ENCODE measurements at places on chromosomes 12 and 14.

DNA sequence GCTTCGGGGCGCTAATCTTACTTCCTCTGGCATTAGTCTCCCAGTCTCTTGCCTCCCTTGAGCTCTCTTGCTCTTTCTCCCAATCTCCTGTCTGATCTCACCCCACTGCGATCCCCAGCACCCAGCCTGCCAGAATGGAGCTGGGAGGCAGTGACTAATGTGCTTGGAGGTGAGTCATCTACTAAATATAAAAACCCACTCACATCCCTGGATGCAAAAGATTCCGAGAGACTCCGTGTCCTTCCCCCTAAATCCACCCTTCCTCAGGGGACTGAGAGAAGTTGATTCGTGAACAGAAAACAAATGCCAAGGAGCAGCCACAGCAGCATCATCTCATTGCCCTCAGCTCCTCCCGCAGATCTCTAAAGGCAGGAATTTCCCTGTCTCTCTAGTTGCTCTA is 45.7 kb upstream of the KCNA5 start:
- DNase-seq, result no peak
- no peak overlapping the region for H3K27ac ChIP-seq
- no peaks in the 10 kb centered on the region for H3K36me3 ChIP-seq
- no peaks in the 10 kb centered on the region for H3K27me3 ChIP-seq

GRCh38 chr12:6358881-6359280 is 16.5 kb downstream of the SCNN1A start:
- no peaks in the 10 kb centered on the region for H3K27me3 ChIP-seq
- H3K4me1 ChIP-seq, result peaks cover 1% of the 10 kb centered on the region
- H3K4me3 ChIP-seq, result no peak overlapping the region

DNA sequence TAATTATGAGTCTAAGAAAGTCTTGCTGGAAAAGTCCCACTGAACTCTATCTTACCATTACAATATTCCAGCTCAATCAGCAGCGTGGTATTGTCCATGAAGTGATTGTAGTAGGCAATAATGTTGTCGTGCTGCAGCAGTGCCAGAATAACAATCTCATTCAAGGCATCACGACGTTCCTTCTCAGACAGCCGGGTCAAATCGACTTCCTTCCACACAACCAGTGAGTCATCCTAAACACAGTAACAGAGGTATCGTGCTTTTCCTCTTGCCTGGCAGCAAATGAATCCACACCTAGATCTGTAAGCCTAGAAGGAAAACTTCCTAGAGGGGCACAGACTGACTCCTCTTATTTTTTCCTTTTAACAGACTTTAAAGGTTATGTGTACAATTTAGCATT is 2.9 kb downstream of the NEK9 start:
- DNase-seq, result no peak
- H3K4me1 ChIP-seq, result no peaks in the 10 kb centered on the region
- no peaks in the 10 kb centered on the region for H3K36me3 ChIP-seq
- no peaks in the 10 kb centered on the region for H3K27me3 ChIP-seq
- no peak overlapping the region for H3K4me3 ChIP-seq

DNA sequence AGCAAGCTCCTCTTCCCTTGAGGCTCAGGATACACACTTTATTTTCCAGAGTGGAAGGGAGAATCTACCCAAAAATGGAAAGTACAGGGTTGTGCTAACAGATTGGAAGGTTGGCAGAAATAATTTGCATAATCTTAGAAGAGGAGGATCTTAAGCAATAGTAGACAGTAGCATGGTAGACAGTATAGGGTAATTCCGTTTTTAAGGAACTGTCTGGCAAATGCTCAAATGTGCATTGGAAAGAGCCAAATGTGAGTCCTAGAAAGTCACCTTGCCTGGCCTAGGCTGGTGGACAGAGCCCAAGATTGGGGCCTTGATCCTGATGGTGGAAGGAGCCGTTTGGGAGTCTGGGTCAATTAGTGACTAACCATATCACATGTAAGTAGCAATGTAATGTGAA is 13.1 kb upstream of the CARMIL3 start:
- no peak overlapping the region for H3K27ac ChIP-seq
- no peak for DNase-seq
- no peak overlapping the region for H3K4me3 ChIP-seq

DNA sequence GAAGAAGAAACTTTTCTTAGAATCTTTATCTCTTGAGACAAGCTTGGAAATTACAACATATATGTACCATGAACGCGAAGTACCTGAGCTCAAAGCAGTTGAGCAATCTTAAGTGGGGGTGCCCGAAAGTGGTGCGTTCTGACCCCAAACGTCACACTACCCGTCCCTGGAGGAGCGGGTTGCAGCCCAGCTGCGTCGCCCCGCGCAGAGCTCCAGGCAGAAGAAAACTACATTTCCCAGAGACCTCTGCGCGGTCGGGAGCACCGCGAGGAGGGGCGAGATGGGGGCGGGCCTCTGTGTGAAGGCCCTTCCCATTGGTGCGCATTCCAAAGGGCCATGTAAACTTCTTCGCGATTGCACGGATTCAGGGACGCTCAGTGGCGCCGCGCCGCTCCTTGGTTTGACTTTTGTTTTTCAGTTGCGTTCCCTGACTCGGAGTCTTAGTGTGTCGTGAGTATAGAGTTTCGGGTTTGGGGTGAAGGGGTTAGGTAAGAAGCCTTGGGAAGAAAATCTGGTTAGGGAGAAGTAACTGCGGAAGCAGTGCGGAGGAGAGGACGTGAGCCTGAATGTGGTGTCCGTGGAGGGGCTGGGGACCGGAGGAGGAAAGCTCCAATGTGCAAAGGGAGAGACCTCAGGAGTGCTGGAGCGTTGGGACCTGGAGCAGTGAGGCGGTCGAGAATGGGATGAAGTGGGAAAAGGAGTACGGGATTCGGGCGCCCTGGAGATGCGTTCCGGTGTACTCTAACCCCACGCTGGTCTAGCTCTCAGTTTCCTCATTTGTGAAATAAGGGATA is at the start of gene CCDC77:
Gene CCDC77, plus strand, starts transcription at position 410 of the 794 bp plus-strand sequence. CDS start 7,740 bp downstream, outside the sequence.
- peak within 1 kb of the TSS; percentile 96 for H3K4me3 ChIP-seq
- no peaks in the 10 kb centered on the region for H3K27me3 ChIP-seq
- peaks cover 1% of the 10 kb centered on the region for H3K4me1 ChIP-seq
- DNase-seq, result peak; percentile 73
- H3K36me3 ChIP-seq, result peaks cover 5% of the 10 kb centered on the region

GRCh38 chr12:5624486-5625272 is 192.8 kb downstream of the NTF3 start:
- no peak overlapping the region for H3K4me3 ChIP-seq
- no peaks in the 10 kb centered on the region for H3K36me3 ChIP-seq
- no peak for DNase-seq
- no peaks in the 10 kb centered on the region for H3K27me3 ChIP-seq

GRCh38 chr14:56082880-56083279 is 35.3 kb upstream of the PELI2 start:
- peaks cover 2% of the 10 kb centered on the region for H3K4me1 ChIP-seq
- H3K4me3 ChIP-seq, result no peak overlapping the region
- no peak overlapping the region for H3K27ac ChIP-seq
- DNase-seq, result no peak
- H3K36me3 ChIP-seq, result no peaks in the 10 kb centered on the region

DNA sequence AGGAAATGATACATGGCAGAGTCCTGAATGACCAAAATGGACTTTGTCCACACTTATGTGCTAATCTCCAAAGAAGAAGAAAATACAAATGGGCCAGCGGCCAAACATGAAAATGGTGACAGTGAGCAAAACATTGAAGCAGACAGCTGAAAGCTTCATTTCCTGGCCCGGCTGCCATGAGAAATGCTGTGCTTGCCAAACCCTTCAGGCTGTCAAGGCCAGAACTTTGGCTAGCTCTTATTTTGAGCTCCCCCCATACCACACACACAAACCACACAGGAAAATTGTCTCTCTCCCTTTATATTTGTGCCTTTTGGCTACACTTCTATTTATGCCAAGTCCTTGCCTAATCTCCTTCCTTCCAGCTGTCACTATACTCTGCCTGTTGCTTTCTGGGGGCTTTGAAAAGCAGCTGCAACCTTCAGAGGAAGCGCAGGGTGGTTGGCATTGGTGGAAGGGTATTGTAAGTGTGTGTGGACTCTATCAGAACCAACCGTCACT is 323.8 kb downstream of the RAD51B start:
- no peak overlapping the region for H3K27ac ChIP-seq
- no peaks in the 10 kb centered on the region for H3K27me3 ChIP-seq
- H3K4me3 ChIP-seq, result no peak overlapping the region
- no peaks in the 10 kb centered on the region for H3K36me3 ChIP-seq
- no peak for DNase-seq
- H3K4me1 ChIP-seq, result no peaks in the 10 kb centered on the region

GRCh38 chr12:115260762-115261675 is 577.0 kb upstream of the TBX3 start:
- H3K4me3 ChIP-seq, result no peak overlapping the region
- DNase-seq, result no peak
- H3K27me3 ChIP-seq, result no peaks in the 10 kb centered on the region
- H3K27ac ChIP-seq, result no peak overlapping the region

DNA sequence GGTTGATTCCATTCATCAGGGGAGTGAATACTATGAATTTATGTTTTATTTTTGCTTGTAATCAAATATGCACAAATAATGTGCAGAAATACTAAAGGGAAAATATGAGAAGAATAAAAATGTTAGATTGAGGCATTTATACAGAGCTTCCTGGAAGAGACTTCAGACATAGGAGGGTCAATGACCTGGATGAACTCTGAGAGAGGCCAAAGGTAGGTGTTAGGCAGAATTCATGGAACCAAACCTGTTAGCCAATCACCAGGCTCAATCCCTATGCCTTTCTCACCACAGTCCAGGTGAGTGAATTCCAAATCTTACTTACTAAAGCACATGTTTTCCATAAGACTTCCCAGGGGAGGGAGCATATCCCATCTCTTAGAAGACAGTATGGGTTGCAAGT is 130.4 kb upstream of the NTF3 start:
- H3K36me3 ChIP-seq, result no peaks in the 10 kb centered on the region
- no peak overlapping the region for H3K27ac ChIP-seq
- no peaks in the 10 kb centered on the region for H3K27me3 ChIP-seq
- no peak for DNase-seq
- H3K4me1 ChIP-seq, result 0 out of 2 replicates have a peak, but pooled peaks cover 2% of the 10 kb centered on the region

GRCh38 chr12:88650715-88651114 is 70.4 kb upstream of the KITLG start:
- H3K36me3 ChIP-seq, result no peaks in the 10 kb centered on the region
- H3K4me3 ChIP-seq, result no peak overlapping the region
- H3K27me3 ChIP-seq, result no peaks in the 10 kb centered on the region
- no peaks in the 10 kb centered on the region for H3K4me1 ChIP-seq
- DNase-seq, result no peak

GRCh38 chr14:31788340-31788739 is 227.1 kb downstream of the NUBPL start:
- H3K4me3 ChIP-seq, result no peak overlapping the region
- no peaks in the 10 kb centered on the region for H3K27me3 ChIP-seq
- H3K36me3 ChIP-seq, result no peaks in the 10 kb centered on the region
- DNase-seq, result no peak
- H3K27ac ChIP-seq, result no peak overlapping the region

- H3K36me3 ChIP-seq, result no peaks in the 10 kb centered on the region
- no peak for DNase-seq
- peaks cover 21% of the 10 kb centered on the region for H3K27me3 ChIP-seq
- H3K27ac ChIP-seq, result no peak overlapping the region
- H3K4me1 ChIP-seq, result peaks cover 6% of the 10 kb centered on the region
Observed at GRCh38 chr12:14280921-14281320, 84.6 kb upstream of the ATF7IP start.

- H3K4me3 ChIP-seq, result no peak overlapping the region
- no peaks in the 10 kb centered on the region for H3K36me3 ChIP-seq
- no peak for DNase-seq
Observed at GRCh38 chr12:31033681-31034080, 40.0 kb upstream of the DDX11 start.

DNA sequence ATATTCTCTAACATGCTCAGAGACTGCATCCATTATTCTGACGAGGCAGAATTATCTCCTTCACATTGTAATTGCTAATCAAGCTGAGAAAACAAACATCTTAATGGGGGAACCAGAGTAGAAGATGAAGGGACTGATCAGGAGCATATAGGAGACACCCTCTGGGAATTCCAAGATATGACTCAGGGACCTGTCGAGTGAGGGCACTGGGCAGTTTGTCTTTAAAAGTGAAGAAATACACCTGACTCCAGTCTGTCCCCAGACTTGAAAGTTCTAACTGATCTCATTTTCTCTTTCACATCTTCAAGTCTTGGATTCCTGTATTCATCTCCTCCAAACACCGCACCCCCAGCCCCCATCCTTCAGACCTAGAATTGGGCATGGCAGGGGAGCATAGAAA is 226.9 kb upstream of the PLXNC1 start:
- DNase-seq, result no peak
- no peak overlapping the region for H3K27ac ChIP-seq
- no peaks in the 10 kb centered on the region for H3K36me3 ChIP-seq
- no peaks in the 10 kb centered on the region for H3K27me3 ChIP-seq
- no peaks in the 10 kb centered on the region for H3K4me1 ChIP-seq
- no peak overlapping the region for H3K4me3 ChIP-seq

DNA sequence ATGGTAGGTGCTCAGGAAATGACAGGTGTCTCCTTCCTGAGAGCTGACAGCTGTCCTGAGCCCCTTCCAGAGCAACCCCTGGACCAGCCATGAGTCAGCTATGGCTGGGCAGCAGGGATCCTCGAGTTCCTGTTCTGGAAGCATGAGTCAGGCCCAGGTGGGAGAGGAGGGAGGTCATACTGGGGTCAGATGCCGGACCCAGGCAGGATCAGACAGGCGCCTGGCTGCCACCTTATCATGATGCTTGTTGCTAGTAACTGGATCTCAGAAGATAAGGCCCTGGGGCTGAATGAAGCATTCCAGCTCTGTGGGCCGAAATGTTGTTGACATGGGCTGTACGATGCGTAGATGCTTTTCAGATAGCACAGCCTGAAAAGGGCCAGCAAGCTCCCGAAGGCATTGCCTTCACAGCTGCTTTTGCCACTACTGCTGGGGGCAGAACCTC is 17.4 kb upstream of the KRT7 start:
- no peaks in the 10 kb centered on the region for H3K36me3 ChIP-seq
- H3K4me3 ChIP-seq, result no peak overlapping the region
- H3K27ac ChIP-seq, result no peak overlapping the region
- DNase-seq, result no peak
- no peaks in the 10 kb centered on the region for H3K27me3 ChIP-seq

DNA sequence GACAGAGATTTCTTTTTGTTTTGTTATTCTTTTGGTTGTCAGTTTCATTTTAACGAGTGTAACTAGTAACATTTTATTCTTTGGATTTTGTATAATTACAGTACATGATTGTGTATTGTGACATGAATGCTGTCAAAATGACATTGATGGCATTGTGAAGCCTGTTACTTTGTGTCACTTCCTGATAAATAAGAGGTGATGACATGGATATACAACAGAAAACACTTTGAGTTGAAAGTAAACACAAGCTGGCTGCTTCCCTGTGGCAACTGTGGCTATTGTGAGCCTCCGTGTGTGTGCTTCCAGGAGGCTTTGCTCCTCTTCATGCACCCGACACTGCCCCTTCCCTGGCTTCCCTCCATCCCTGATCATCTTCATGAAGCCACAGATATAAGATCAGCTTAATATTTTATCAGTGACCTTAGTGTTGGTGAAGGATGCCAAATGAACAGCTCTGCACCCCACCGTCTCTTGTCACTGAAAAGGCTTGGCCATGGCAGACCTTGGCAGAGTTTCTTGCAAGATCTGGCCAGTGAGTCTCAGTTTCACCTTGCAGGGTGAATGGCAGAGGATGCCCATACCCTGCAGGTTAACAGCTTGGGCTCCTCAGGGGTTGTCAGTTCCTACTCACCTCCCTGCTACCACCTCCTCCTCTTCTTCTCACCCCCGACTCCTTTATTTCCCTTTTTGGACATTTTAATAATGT is 191.9 kb downstream of the EPS8 start:
- no peak overlapping the region for H3K4me3 ChIP-seq
- no peaks in the 10 kb centered on the region for H3K27me3 ChIP-seq
- 0 out of 2 replicates have a peak, but pooled peaks cover 1% of the 10 kb centered on the region for H3K4me1 ChIP-seq

- peaks cover 5% of the 10 kb centered on the region for H3K4me1 ChIP-seq
- H3K27ac ChIP-seq, result no peak within 1 kb of the TSS
- peaks cover 10% of the 10 kb centered on the region for H3K36me3 ChIP-seq
- DNase-seq, result no peak
Observed at GRCh38 chr12:122203301-122204166, at the start of gene B3GNT4. Gene B3GNT4 (plus strand): TSS chr12:122203709. CDS start chr12:122204619, 910 bp downstream.
